Stimulated activated CD4-positive, alpha-beta T cell treated with anti-CD3 and anti-CD28 coated beads, Interleukin-1b, Interleukin-23, amount 100 ng/mL, for 48 hours (primary cell): ENCODE measurements at places on chromosomes 13 and 19.

- DNase-seq, result no peak
Measured at GRCh38 chr19:42271861-42272534, 2.9 kb downstream of the CIC start.

DNA sequence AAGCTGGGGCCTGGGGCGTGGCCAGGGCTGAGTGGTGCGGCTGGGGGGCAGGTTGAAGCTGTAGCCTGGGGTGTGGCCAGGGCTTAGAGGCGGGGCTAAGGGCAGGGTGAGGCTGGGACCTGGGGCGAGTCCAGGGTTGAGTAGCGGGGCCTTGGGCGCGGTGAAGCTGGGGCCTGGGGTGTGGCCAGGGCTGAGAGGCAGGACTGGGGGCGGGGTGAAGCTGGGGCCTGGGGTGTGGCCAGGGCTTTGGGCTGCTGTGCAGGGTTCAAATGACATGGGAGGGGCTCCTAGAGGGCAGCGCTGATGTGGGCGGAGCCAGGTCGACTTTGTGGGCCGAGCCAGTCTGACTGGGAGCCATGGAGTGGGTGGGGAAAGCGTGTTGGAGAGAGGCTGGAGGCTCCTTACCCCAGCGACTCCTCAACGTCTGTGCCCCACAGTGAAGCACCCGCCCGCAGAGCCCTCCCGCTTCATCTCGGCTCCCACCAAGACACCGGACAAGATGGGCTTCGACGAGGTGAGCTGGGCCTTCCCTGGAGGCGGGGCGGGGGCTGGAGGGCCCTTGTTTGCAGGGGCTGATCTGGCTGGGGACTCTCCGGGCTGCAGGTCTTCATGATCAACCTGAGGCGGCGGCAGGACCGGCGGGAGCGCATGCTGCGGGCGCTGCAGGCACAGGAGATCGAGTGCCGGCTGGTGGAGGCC is 21.5 kb downstream of the COLGALT1 start:
- peak; percentile 62 for DNase-seq

GRCh38 chr19:1513499-1514294 is 878 bp upstream of the ADAMTSL5 start:
- peak; percentile 77 for DNase-seq

DNA sequence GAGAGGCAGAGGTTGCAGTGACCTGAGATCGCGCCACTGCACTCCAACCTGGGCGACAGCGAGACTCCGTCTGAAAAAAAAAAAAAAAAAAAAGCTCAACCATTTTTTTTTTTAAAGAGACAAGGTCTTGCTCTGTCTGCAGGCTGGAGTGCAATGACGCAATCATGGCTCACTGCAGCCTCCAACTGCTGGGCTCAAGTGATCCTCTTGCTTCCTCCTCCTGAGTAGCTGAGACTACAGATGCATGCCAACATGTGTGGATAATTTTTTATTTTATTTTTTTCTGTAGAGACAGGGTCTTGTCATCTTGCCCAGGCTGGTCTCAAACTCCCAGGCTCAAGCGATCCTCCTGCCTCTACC is 10.3 kb downstream of the EHD2 start:
- peak; percentile 63 for DNase-seq

GRCh38 chr13:31849206-31849605 is 109.9 kb downstream of the RXFP2 start:
- no peak for DNase-seq

DNA sequence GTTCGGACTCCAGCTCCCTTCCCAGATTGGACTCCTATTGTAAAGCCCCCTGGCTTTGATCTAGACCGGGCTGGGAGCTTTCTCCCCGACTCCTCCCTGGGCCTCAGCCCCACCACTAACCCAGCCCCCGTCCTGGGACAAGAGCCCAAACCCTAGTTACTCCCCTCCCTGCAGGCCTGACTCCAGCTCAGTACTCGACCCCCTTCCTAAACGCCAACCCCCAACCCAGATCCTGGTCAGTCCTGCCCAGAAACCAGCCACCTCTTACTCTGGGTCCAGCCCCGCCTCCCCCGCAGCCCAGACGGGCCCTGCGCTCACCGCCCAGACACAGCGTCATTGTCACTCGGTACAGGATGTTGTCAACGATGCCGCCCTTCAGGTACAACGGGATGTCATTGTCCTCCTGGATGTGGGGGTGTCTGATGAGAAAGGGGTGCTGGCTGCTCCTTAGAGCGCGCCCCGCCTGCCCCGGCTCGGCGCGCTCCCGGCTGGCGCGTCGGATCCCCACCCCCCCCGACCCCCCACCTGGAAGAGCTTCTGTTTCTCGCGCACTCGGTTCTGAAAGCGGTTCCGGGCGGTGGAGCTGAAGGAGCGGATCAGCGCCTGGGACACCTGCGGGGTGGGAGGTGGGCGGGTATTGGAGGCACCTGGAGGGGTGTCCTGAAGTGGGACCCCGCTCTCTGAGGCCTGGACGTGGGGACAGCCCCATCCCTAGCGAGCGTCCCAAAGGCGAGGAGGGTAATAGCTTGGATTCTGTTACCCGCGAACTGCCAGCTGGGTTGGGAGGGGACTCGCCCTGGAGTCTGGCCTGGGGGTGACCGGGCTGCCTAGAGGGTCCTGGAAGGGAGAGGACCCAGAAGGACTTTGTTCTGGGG is 866 bp downstream of the COX7A1 start:
- DNase-seq, result no peak

DNA sequence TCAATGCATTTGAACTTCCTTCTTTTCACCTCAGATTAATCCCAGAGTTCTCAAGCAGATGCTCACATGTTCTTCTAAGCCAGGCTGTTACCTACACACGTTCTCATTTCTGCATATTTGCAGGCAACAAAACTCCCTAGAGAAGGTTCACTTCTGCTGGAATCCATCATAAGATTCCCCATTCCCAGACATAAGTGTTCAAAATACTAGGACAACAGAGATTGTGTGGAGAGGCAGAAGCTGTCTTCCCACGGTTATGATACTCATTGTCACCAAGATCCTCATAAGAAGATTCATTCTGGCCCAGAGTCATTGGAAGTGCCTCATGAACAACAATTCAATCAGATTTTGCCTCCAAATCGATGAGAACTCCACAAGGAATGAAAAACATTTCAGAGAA is 931.6 kb upstream of the MIR17HG start:
- no peak for DNase-seq

GRCh38 chr13:111475488-111475887 is 155.0 kb downstream of the TEX29 start:
- no peak for DNase-seq

DNA sequence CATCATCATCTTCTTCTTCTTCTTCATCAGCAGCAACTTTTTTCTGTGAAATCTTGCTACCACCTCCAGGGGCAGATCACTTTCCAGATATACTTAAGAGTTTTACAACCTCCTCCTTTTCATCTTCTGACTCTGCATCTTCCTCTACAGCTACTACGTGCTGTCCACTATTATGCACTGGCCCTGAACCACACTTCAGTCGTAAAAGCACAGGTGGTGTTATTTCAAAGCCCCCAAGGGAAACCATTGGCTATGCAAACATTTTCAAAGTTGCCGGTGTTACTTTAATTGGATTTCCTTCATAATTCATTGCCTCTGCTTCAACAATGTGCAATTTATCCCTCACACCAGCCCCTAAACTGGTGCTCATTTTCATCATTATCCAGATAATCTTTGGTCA is 75.0 kb downstream of the POLR1D start:
- no peak for DNase-seq
